Globus pallidus (tissue), 1 donor: ENCODE measurements at places on chromosomes 5 and 9.
A peak's percentile ranks its signal among the peaks of the same experiment; 100 is the strongest.

- no peak for DNase-seq
These were observed 21.8 kb downstream of the PSD2 start for GRCh38 chr5:139817362-139817761.

GRCh38 chr5:170491479-170491878, 12.3 kb upstream of the KCNIP1 start:
- DNase-seq: peak; percentile 46

- DNase-seq: no peak
These were observed 55.9 kb downstream of the ABCA1 start for GRCh38 chr9:104871961-104872527.

DNA sequence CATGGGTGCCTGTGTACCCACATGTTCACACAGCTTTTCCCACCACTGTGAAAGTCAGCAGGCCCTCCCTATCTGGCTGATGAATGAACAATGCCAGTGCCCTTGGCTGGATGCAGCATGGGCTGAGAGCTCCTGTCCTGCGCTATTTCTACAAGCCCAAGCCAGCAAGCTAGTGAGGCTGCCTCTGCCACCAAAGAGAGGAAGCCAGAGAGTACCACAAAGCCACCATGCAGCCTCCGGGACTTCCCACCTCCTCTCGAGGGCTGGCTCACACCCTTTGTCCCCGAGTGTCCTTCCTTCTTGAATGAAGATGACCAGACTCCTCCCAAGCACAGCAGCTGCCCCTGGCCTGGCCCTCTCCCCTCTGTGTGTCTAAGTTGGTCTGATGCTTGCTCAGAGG, 76.5 kb downstream of the SH3PXD2B start:
- DNase-seq: peak; percentile 53

- DNase-seq: no peak
These were observed 286.7 kb downstream of the ELAVL2 start for GRCh38 chr9:23539311-23539710.

GRCh38 chr5:72518001-72518683, 10.9 kb upstream of the ZNF366 start:
- DNase-seq: peak; percentile 37

DNA sequence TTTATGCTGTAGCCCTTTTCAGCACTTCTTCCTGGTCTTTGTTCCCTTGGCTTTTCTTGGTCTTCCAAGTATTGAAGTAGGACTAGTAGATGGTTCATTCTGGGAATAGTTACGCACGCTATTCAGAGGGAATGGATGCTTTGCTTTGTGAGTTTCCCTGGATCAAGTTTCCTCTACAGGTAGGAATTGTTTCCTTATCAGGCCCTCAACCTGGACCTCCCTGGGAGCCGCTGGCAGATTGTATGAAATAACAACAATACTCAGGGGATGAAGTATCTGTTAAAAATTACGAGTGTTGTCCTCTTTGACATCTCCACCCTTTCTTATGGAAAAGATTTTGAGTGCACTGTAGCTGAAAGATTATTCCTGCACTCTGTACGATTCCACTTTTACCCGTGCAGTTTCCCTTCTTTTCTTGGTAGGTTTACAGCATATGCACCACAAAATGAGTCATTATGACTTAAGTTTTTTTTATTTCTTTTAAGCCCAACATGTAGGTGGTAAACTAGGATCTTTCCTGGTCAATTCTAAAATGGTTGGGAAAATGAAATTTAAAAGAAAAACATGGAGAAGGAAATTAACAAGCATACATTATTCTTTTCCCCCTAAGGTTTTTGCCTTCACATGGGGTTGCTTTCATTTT, 57.9 kb downstream of the ARHGAP26 start:
- DNase-seq: no peak
